Stromal cell of bone marrow (primary cell): ENCODE measurements at places on chromosomes 7 and 10.

GRCh38 chr7:78863281-78863680, 590.2 kb downstream of the MAGI2 start:
- DNase-seq = no peak

GRCh38 chr7:132777956-132778355, 201.7 kb upstream of the PLXNA4 start:
- no peak for DNase-seq

DNA sequence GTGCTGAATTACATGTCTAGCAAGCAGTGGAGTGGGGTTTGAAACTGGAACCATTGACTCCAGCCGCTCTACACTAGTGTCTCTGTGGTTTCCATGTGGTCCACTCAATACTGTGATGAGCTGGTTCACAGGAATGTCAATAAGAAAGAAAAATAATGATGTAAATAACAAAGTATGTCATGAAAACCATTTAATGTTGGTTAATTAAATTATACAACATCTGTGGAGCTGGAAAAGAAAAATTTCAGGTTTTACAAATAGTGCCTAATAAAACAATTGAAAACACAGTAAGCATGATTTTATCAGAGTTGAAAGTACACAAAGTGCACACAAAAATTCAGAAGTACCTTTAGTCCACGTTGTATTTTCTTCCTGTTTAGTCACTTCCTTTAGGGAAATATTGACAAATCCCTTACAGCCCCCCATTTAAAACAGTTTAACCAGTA, 28.7 kb upstream of the NAMPT start:
- peak; percentile 17 for DNase-seq

GRCh38 chr7:90345016-90345415, 1.5 kb upstream of the GTPBP10 start:
- no peak for DNase-seq

DNA sequence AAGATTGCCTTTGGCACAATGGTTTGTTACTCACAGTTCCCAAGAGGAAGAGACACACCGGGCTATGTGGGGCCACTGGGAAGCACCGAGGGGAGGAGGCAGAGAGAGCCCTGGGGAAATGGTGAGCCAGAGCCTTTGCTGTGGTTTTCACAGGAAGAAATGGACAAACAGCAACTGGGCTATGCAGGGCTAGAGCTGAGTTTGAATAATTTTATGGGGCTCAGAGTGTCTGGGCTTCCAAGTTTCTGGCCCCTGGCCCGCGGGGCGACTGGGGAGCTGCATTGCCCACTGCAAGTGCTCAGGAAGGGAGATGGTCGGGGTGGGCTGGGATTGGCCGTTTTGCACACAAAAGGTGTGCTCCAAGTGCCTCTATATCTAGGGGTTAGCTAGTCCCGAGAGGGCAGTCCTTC, 92.6 kb downstream of the CHST15 start:
- DNase-seq = peak; percentile 60

- DNase-seq = no peak
Measured at GRCh38 chr7:17205910-17206309, 92.5 kb upstream of the AHR start.

- DNase-seq = no peak
Measured at GRCh38 chr7:115827305-115828045, 203.1 kb downstream of the TFEC start.

GRCh38 chr7:11163220-11163619, 189.5 kb downstream of the PHF14 start:
- DNase-seq = no peak

GRCh38 chr7:55387062-55387965, 22.2 kb downstream of the LANCL2 start:
- DNase-seq = no peak

DNA sequence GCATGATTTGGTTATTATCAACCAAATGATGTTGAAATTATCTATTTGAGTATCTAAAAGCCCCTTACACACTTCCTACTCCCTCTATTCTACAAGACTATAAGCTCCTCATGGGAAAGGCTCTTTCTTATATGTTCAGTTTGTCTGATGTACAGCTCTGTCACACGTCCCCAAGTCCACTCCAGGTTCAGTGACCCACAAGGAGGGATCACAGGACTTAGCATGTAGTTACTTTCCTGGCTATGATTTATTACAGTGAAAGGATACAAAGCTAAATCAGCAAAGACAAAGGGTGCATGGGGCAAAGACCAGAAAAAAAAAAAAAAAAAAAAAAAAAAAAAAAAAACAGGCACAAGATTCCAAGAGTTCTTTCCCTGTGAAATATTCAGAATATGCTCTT, 125.6 kb upstream of the TMEM106B start:
- no peak for DNase-seq

GRCh38 chr10:30540276-30540675, 89.3 kb downstream of the LYZL2 start:
- no peak for DNase-seq

DNA sequence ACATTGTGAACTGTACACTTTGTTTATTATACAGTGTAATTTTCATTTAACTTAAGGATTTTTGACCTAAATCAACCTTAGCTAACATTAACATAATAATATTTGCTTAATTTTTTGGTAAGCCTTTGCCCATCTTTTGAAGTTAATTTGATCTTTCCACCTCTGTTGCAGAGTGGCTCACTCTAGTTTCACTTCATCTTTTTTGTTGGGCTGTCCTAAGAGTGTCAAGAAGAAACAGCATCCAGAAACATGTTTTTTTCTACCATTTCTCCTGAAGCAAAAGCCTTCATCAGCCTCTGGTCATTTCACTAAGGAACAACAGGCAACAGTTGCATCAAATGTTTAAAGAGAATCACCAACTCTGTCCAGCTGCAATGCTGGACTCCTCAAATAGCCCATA, 824.7 kb downstream of the REEP3 start:
- no peak for DNase-seq

DNA sequence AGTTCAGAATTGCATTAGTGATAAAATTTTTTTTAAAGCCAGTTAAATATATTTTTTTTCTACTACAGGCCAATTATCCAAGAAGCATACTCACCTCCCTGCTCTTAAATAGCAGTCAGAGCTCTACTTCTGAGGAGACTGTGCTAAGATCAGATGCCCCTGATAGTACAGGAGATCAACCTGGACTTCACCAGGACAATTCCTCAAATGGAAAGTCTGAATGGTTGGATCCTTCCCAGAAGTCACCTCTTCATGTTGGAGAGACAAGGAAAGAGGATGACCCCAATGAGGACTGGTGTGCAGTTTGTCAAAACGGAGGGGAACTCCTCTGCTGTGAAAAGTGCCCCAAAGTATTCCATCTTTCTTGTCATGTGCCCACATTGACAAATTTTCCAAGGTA, 119.1 kb downstream of the TRIM24 start:
- DNase-seq = no peak

DNA sequence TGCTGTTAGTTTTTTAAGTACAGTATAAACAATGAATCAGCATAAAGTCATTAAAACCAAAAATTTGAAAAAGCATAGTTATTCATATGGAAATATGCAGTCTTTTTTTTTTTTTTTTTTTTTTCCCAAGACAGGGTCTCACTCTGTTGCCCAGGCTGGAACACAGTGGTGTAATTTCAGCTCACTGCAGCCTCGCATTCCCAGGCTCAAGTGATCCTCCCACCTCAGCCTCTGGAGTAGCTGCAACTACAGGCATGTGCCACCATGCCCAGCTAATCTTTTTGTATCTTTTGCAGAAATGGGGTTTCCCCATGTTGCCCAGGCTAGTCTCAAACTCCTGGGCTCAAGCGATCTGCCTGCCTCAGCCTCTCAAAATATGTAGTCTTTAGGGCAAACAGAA, 182.0 kb downstream of the SEMA3E start:
- no peak for DNase-seq

- DNase-seq = no peak
Measured at GRCh38 chr7:22140578-22140977, 194.9 kb upstream of the CDCA7L start.

DNA sequence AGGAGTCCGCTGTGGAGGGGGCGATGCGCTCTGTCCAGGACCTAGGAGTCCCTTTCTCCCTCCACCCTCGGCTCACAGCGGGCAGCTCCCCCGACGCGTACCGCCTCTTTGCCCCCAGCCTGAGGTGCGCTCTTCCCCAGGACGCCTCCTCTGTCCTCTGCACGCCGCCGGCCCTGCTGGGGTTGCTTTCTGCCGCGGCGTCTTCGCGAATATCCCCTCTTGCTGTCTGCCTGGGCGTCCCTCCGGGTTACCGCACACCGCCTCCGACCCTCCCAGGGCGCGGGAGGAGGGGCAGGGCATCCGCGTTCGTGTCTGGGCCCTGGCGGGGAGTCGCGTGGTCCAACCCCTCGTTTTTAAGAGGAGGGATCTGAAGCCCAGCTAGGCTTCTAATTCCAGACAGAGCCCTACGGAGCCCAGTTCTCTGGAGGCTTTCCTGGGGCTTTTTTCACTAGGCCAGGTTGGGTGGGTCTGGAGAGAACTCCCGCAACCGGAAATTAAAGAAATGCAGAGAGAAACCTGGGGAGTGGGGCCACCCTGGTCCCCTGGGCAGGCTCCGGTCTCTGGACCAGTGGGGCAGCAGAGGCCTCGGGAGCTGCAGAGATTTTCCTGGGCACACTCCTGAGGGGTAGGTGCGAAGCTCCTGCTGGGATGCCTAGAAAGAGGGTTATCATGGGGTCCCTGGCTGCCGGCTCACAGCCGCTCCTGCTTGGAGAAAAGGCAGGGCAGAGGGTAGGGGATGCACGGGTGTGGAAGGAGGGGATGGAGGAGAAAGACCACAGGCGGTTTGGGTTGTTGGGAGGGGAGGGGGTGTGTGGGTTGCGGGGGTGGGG, 166.9 kb downstream of the UBE2H start:
- DNase-seq = no peak

GRCh38 chr10:22629852-22630233, 84.5 kb downstream of the PIP4K2A start:
- DNase-seq = no peak

GRCh38 chr10:110600487-110601101, 33.1 kb downstream of the SMC3 start:
- DNase-seq = peak; percentile 35

- no peak for DNase-seq
Measured at GRCh38 chr7:33503736-33504135, 374.4 kb downstream of the BBS9 start.

- DNase-seq = no peak
Measured at GRCh38 chr7:31890198-31890597, 180.0 kb downstream of the PDE1C start.

GRCh38 chr10:49280001-49280408, 19.0 kb upstream of the C10orf71 start:
- DNase-seq = peak; percentile 85

DNA sequence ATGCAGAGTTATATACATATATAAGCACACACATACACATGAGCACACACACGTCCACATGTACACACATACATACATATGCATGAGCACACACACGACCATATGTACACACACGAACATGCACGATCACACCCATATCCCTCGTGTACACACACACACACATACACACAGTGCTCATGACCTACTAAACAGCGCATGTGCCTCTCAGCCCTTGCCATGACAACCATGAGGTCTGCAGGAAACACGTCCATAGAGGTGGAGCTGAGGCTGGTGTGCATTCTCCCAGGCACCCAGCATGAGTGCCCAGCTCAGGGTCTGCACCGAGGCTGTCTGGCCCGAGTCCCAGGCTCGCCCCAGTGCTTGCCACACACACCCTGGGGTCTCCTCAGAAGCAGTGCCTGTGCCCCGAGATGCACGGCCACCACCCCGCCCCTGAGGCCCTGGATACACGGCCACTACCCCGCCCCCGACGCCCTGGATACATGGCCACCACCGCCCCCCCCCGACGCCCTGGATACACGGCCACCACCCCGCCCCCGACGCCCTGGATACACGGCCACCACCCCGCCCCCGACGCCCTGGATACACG, 529.6 kb downstream of the DNAJB6 start:
- no peak for DNase-seq

GRCh38 chr10:71981015-71981875, 17.1 kb downstream of the CHST3 start:
- peak; percentile 54 for DNase-seq

DNA sequence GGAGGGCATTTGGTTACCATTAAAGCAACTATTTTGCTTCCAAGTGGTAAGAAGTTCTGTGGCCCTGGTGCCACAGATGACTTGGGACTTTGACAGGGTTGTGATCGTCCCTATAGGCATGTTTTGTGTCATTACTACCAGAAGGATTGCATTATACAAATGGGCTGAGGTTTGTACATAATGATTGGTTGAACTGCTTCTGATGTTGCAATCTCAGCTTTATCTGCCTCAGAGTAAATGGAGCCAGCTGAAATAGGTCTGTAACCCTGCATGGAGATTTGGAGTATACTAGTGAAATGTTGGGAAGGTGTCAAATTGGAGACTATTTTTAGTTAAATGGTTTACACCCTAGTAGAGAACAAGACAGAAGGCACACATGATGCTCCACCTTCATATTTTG, 46.1 kb upstream of the SEPTIN7 start:
- no peak for DNase-seq

DNA sequence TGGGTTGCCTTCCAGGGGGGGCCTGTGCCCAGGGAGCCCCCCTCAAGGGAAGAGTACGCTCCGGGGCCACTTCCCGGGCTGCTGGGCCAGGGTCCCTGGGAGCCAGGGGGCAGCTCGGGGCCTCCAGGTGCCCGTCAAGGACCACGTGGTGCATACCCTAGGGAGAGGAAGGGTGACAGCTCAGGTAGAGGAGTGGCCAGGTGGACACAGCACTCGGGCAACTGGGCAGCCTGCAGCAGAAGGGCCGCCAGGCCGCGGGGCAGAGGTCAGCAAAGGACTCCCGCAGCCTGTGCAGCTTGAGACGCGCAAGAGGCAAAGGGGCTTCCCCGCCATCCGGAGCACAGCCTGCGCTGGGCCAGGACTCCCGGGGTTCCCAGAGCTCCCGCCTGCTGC, 26.4 kb downstream of the AP5Z1 start:
- DNase-seq = no peak

GRCh38 chr10:117373823-117374505, 1.3 kb downstream of the PDZD8 start:
- peak; percentile 43 for DNase-seq

GRCh38 chr10:3094609-3095036, 27.3 kb downstream of the PFKP start:
- no peak for DNase-seq

DNA sequence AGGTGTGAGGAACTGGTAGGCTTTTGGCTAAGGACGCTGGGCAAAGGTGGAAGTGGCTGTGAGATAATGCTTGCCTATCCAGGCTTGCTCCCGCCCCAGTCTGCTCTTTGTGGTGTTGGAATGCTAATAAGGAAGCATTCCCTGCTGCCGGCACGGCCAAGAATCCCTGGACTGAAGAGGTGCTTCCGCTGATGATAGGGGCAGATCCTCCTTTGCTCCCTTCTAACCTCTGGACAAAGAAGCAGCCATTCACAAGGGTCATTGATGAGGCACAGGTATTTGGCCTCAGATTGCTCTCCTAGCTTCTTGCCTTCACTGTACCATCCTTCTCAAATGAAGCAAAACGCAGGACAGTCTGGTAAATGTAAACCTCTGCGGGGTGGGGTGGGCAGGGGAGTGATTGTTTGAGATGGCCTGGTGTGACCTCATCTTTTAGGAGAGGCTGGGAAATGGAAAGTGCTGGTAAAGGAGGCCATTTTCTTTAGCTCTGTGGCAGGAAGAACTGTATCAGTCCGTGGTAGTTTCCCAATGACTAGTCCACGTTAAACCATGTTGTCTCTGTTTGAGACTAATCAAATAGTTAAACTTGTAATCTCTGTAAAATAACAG, 1.7 kb downstream of the PGAM1 start:
- DNase-seq = no peak

GRCh38 chr7:85030893-85031292, 156.0 kb downstream of the SEMA3D start:
- peak; percentile 23 for DNase-seq
